ENCODE measurements at places on chromosomes 12 and 14. TPM values are rescaled to one million over a fixed set of nuclear protein-coding genes. Genes with fewer than 3 reads are reported as not detected.

The PPM1H gene
- total RNA-seq, result 3.1 TPM

The LTB4R2 gene
- total RNA-seq, result 1.8 TPM

The DIO2 gene
- 3.3 TPM for total RNA-seq

The KRT8 gene
- total RNA-seq, result 1.5 TPM

The TPPP2 gene
- total RNA-seq, result not detected

The NOVA1 gene
- 5.1 TPM for total RNA-seq

The SOCS2 gene
- 105 TPM for total RNA-seq

DNA sequence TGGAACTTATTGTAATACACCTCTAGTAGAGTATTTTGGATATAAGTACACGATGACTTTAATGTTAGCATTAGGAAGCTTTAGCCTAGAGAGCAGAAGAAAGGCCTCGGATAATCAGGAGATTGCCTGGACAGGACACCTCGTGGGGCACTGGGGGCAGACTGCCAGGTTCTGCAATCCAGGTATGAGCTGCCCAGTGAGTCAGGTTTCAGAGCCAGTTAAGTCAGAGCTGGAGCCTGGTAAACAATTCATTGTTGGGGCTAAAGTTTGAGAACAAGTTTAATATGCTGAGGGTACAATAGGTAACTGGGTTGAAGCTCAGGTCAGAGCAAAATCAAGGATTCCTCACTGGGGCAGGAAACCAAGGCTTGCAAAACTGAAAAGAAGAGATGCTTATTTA lies 107.4 kb downstream of the RERGL start:
- H3K27me3 ChIP-seq, result no peaks in the 10 kb centered on the region
- H3K4me1 ChIP-seq, result no peaks in the 10 kb centered on the region
- H3K36me3 ChIP-seq, result no peaks in the 10 kb centered on the region
- H3K27ac ChIP-seq, result no peak overlapping the region
- no peak overlapping the region for H3K4me3 ChIP-seq

- H3K36me3 ChIP-seq, result no peaks in the 10 kb centered on the region
- no peaks in the 10 kb centered on the region for H3K27me3 ChIP-seq
- no peak for DNase-seq
- H3K4me1 ChIP-seq, result peaks cover 11% of the 10 kb centered on the region
Measured at GRCh38 chr14:25007832-25008231, 42.1 kb downstream of the STXBP6 start.

DNA sequence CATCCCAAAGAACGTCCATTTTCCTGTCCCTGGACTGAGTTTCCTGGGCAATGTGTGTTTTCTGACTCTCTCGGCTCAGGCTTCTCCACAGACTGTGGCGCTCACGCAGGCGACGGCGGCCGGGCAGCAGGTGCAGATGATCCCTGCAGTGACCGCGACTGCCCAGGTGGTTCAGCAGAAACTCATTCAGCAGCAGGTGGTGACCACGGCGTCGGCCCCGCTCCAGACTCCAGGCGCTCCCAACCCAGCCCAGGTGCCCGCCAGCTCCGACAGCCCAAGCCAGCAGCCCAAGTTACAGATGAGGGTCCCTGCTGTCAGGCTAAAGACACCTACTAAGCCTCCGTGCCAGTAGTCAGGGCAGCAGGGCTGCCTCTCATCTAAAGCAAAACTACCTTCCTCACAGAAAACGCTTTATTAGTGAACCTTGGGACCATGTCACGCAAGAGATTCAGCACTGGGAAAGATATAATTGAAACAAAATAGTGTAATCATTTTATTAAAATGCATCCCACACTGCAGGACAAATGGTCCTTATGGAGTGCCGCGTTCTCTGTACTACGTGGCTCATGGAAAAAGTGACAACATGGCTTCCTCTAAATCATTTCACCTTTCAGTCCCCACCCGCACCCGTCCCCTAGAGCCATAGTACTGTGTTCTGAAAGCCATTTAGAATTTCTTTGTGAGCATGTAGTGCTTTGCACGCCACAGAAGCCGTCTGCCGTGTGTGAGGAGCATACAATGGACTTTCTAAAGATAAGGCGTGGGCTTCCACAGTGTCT lies 66.6 kb downstream of the DDX51 start:
- H3K4me1 ChIP-seq, result no peaks in the 10 kb centered on the region
- H3K36me3 ChIP-seq, result peaks cover 9% of the 10 kb centered on the region
- no peak overlapping the region for H3K4me3 ChIP-seq
- H3K27ac ChIP-seq, result no peak overlapping the region
- H3K27me3 ChIP-seq, result no peaks in the 10 kb centered on the region

- H3K4me3 ChIP-seq, result no peak overlapping the region
- DNase-seq, result no peak
- H3K27ac ChIP-seq, result no peak overlapping the region
- peaks cover 9% of the 10 kb centered on the region for H3K27me3 ChIP-seq
Measured at GRCh38 chr12:110686294-110686903, 2.5 kb downstream of the HVCN1 start.

DNA sequence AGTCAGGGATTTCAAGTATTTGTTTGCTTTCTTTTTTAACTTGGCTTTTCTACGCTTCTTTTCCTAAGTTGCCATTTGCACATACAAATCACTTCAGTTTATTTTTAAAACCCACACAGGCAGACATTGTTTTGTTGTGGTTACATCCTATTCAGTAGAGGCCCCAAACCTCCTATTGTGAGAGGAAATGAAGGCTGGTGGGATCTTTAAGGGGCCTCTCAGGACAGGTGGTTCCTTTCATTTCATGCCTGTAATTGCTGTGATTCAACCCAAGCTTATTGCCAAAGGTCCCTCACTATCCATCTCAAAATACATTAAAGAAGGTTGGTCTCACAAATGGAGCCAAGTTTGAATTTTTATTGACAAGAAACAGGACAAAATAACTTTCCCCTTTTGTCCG lies 257.1 kb downstream of the ADAMTS20 start:
- H3K27ac ChIP-seq, result no peak overlapping the region
- no peaks in the 10 kb centered on the region for H3K36me3 ChIP-seq
- DNase-seq, result peak; percentile 39
- H3K27me3 ChIP-seq, result no peaks in the 10 kb centered on the region
- no peaks in the 10 kb centered on the region for H3K4me1 ChIP-seq

GRCh38 chr12:116766746-116767145 lies 28.6 kb downstream of the RNFT2 start:
- H3K27me3 ChIP-seq, result no peaks in the 10 kb centered on the region
- H3K36me3 ChIP-seq, result no peaks in the 10 kb centered on the region
- H3K4me3 ChIP-seq, result no peak overlapping the region
- DNase-seq, result no peak

- no peaks in the 10 kb centered on the region for H3K36me3 ChIP-seq
- DNase-seq, result no peak
- H3K4me3 ChIP-seq, result no peak overlapping the region
Measured at GRCh38 chr14:60197629-60198303, 32.6 kb upstream of the DHRS7 start.

GRCh38 chr14:92844204-92844603 lies 50.1 kb downstream of the GOLGA5 start:
- H3K27ac ChIP-seq, result no peak overlapping the region
- no peaks in the 10 kb centered on the region for H3K4me1 ChIP-seq
- H3K27me3 ChIP-seq, result no peaks in the 10 kb centered on the region
- H3K4me3 ChIP-seq, result no peak overlapping the region

- no peak overlapping the region for H3K27ac ChIP-seq
- peak; percentile 52 for DNase-seq
- no peaks in the 10 kb centered on the region for H3K36me3 ChIP-seq
- peaks cover 5% of the 10 kb centered on the region for H3K4me1 ChIP-seq
- no peak overlapping the region for H3K4me3 ChIP-seq
- H3K27me3 ChIP-seq, result no peaks in the 10 kb centered on the region
Measured at GRCh38 chr14:92982956-92983355, 60.0 kb downstream of the CHGA start.

- H3K27me3 ChIP-seq, result no peaks in the 10 kb centered on the region
- no peaks in the 10 kb centered on the region for H3K36me3 ChIP-seq
- peaks cover 19% of the 10 kb centered on the region for H3K4me1 ChIP-seq
- DNase-seq, result peak; percentile 49
- peak overlapping the region; percentile 65 for H3K4me3 ChIP-seq
Measured at GRCh38 chr12:54358191-54358944, 5.9 kb downstream of the GPR84 start.

GRCh38 chr12:64603183-64603841 lies 7.0 kb upstream of the RASSF3 start:
- H3K27me3 ChIP-seq, result no peaks in the 10 kb centered on the region
- H3K4me3 ChIP-seq, result no peak overlapping the region
- H3K36me3 ChIP-seq, result no peaks in the 10 kb centered on the region
- no peak overlapping the region for H3K27ac ChIP-seq
- no peaks in the 10 kb centered on the region for H3K4me1 ChIP-seq

GRCh38 chr14:24068711-24069410 lies 2.5 kb upstream of the CPNE6 start:
- H3K4me1 ChIP-seq, result no peaks in the 10 kb centered on the region
- no peaks in the 10 kb centered on the region for H3K36me3 ChIP-seq
- H3K4me3 ChIP-seq, result no peak overlapping the region
- peaks cover 9% of the 10 kb centered on the region for H3K27me3 ChIP-seq

DNA sequence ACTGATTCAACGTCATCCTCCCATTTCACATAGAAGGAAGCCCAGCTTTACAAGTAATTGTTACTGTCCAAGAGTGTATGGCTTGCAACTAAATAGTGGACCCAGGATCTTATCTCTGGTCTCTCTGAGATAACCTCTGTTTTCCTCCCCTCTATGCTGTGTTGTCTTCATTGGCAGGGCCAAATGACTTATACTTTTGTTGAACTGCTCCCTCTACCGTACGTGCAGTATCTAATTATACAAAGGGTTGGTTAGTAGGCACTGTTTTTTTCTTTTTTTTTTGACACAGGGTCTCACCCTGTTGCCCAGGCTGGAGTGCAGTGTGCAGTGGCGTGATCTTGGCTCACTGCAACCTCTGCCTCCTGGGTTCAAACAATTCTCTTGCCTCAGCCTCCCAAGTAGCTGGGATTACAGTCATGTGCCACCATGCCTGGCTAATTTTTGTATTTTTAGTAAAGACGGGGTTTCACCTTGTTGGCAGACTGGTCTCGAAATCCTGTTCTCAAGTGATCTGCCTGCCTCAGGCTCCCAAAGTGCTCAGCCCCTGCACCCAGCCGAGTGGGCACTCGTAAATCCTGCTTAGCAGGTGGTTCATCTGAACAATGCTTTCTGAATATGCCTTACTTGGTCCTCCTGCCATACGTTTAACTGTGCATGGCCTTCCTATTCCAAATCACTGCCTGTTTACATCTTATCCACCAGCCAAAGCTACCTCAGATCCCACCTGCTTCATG lies 162.1 kb downstream of the ADCK1 start:
- no peak overlapping the region for H3K27ac ChIP-seq
- DNase-seq, result no peak
- peaks cover 4% of the 10 kb centered on the region for H3K27me3 ChIP-seq
- H3K36me3 ChIP-seq, result no peaks in the 10 kb centered on the region
- no peaks in the 10 kb centered on the region for H3K4me1 ChIP-seq

DNA sequence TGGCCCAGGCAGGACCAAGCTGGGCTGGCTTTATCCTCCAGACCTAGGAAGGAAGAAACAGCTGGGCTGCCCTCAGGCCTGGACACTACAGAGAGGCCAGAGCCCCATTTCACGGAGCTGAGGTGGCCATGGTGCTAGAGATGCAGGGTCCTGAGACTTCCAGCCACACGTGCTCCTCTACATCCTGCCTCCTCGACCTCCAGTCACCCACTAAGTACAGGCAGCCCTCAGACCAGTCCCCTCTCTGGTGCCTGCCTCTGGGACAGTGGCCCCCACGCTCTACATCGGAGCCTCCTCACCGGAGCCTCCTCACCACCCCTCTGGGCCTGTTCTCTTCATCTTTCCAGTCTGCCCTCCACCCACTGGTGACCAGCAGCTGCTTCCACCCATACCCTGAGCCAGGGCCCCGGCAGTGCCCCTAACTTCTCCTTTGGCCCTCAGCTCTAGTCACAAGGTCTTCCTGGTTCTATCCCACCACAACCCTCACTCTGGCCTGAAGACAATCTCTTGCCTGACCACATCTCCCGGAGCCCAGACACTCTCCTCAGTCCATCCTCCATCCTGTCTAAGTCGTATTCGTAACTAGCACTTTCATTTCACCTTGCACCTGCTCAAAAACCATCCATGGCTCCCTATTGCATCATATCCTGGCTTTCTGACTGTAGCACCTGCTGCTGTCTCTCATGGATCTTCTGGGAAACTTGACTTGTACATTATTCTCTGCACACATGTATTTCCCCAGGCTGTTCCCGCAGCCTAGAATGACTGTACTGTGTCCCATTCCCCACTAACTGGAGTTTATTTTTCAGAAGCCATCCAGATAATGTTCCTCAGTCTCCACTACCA lies 43.9 kb downstream of the DIO3 start:
- H3K27ac ChIP-seq, result no peak overlapping the region
- DNase-seq, result no peak
- no peak overlapping the region for H3K4me3 ChIP-seq
- no peaks in the 10 kb centered on the region for H3K36me3 ChIP-seq
- peaks cover 7% of the 10 kb centered on the region for H3K27me3 ChIP-seq

GRCh38 chr12:132268674-132269073 lies 60.7 kb downstream of the GALNT9 start:
- no peak overlapping the region for H3K4me3 ChIP-seq
- no peaks in the 10 kb centered on the region for H3K36me3 ChIP-seq
- DNase-seq, result no peak
- no peaks in the 10 kb centered on the region for H3K27me3 ChIP-seq
- H3K4me1 ChIP-seq, result no peaks in the 10 kb centered on the region
